Adipose tissue (tissue), 3 donors: ENCODE measurements at places on chromosomes 5 and 9. TPM values are rescaled to one million over a fixed set of nuclear protein-coding genes. Genes with fewer than 3 reads are reported as not detected.

CDKN2A gene
- 0.17 TPM for polyA plus RNA-seq

CDH12 gene
- not detected for polyA plus RNA-seq

NR5A1 gene
- polyA plus RNA-seq: 0.03 TPM

SMIM33 gene
- polyA plus RNA-seq: not detected

BHMT gene
- not detected for polyA plus RNA-seq

HTR4 gene
- not detected for polyA plus RNA-seq

PCDHA1 gene
- 0.03 TPM for polyA plus RNA-seq

CDC26 gene
- polyA plus RNA-seq: 31.6 TPM

WWC1 gene
- polyA plus RNA-seq: 14.2 TPM

ERGIC1 gene
- polyA plus RNA-seq: 66.5 TPM

FLT4 gene
- 2.9 TPM for polyA plus RNA-seq

ANXA6 gene
- polyA plus RNA-seq: 454 TPM

GRK6 gene
- 10.8 TPM for polyA plus RNA-seq

PCBD2 gene
- polyA plus RNA-seq: 5.1 TPM

FOXD4L4 gene
- polyA plus RNA-seq: not detected

PALM2AKAP2 gene
- polyA plus RNA-seq: 6.9 TPM

KIF4B gene
- polyA plus RNA-seq: not detected

STKLD1 gene
- 0.45 TPM for polyA plus RNA-seq

PCDHA9 gene
- not detected for polyA plus RNA-seq

ABO gene
- polyA plus RNA-seq: 1.3 TPM

ANGPTL2 gene
- 4.2 TPM for polyA plus RNA-seq

DRD1 gene
- polyA plus RNA-seq: 0.22 TPM
